DMS 273 treated with DMSO at 0.1 percent for 48 hours (cell line): ENCODE measurements at places on chromosomes 3 and 15.

GRCh38 chr3:106860182-106860581, 517.1 kb upstream of the CCDC54 start:
- DNase-seq, result no peak

DNA sequence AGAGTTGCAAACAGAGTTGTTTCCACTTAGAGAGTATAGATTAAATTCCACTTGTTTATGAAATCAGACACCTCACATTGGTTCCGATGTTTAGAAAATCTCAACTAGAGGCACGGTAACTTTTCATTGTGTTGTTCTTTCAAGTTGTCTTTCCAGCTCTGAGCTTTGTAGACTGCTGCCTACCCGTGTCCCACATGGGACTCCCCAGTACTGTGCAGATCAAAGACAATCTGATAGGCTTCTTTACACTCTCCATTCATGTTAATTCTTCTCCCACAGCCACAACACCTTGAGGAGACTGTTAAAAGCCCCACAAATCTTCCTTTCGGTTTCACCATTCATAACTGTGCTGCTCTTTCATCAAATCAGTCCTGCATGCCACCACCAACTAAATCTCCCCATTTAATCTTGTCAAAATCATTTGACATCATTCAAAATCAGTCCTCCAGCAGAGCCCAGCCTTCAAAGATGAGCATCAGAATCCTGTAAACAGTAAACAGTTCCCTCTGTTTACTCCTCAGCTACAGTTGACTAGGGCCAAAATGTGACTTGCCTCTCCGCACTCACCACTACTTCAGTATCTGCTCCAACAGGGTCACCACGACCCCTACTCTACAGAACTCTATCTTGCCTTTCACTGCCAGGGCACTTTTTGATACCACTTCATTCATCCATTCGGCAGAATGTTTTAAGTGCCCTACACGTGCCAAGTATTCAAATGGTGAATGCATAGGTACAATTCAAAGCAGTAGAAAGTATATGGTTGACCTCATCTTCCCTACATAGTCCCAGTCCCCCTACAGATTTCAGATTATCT, 8.3 kb downstream of the ANXA2 start:
- no peak for DNase-seq

- no peak for DNase-seq
Measured at GRCh38 chr15:70362886-70363285, 265.2 kb upstream of the TLE3 start.

- no peak for DNase-seq
Measured at GRCh38 chr3:126878664-126879063, 104.3 kb upstream of the PLXNA1 start.

- no peak for DNase-seq
Measured at GRCh38 chr3:41258239-41258800, 59.0 kb downstream of the CTNNB1 start.

GRCh38 chr3:171873580-171873979, 30.4 kb downstream of the TMEM212 start:
- DNase-seq, result no peak

DNA sequence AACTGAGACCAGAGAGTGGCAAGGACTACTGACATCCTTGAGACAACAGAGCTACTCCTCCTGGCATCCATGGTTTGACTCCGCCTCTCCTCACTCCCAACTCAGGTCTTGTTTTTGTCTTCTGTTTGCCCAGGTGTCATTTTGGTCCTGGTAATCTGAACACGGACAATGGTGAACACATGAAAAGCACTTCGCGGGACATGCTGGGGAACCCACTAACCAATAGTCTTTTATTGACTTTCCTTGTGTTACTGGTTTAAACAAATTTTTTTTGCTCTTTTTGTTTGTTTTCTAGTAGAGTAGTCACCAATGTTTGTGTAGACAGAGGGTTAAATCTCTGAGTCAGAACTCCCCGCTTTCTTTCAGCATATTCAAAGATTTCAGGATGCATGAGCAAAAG, 38.4 kb downstream of the LARP6 start:
- DNase-seq, result no peak

- DNase-seq, result no peak
Measured at GRCh38 chr3:70824773-70825172, 512.3 kb upstream of the MDFIC2 start.

DNA sequence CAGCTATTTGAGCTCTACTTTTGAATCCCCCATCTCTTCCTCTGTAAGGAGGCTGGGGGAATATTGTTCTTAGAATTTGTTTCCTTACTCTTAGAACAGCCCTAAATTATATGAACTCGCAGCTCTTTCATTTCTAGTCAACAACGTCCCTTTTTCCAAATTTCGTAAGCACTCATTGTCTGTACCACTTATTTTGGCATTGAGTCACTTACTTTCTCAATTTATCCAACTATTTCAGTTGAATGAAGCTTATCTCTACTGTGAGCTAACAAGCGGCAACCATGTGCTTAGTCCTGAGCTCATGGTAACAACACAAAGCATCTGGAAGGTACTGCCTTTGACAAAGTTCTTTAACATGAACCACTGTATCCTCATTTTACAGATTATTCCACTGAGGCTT, 191.1 kb downstream of the GREM1 start:
- DNase-seq, result no peak
